ENCODE measurements at places on chromosomes 6 and 20. TPM values are rescaled to one million over a fixed set of nuclear protein-coding genes. Genes with fewer than 3 reads are reported as not detected.

DNA sequence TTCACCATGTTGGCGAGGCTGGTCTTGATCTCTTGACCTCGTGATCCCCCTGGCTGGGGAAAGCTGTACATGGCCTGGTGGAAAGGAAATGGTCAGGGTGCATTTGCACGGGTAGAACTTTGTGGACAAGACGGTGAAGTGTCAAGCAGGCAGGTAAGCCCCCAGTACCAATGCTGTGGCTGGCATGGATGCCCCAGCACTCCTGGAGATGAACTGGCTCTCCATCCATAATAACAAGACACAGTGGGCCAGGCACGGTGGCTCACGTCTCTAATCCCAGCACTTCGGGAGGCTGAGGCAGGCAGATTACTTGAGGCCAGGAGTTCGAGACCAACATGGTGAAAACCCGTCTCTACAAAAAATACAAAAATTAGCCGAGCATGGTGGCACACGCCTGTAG lies 37.3 kb upstream of the TMEM181 start:
- H3K4me3 ChIP-seq, result no peak overlapping the region
- H3K4me1 ChIP-seq, result peaks cover 9% of the 10 kb centered on the region
- H3K27ac ChIP-seq, result no peak overlapping the region
- no peaks in the 10 kb centered on the region for H3K36me3 ChIP-seq
- no peaks in the 10 kb centered on the region for H3K27me3 ChIP-seq

EYS gene
- total RNA-seq, result not detected

CFAP206 gene
- total RNA-seq, result 2.3 TPM

GRCh38 chr6:37432590-37432915 lies 468 bp upstream of the CMTR1 start:
- no peak for DNase-seq
- H3K4me3 ChIP-seq, result peak overlapping the region; percentile 90
- peak overlapping the region; percentile 91 for H3K27ac ChIP-seq
- H3K4me1 ChIP-seq, result peaks cover 16% of the 10 kb centered on the region
- peaks cover 20% of the 10 kb centered on the region for H3K36me3 ChIP-seq

GTPBP2 gene
- total RNA-seq, result 85.0 TPM

DNA sequence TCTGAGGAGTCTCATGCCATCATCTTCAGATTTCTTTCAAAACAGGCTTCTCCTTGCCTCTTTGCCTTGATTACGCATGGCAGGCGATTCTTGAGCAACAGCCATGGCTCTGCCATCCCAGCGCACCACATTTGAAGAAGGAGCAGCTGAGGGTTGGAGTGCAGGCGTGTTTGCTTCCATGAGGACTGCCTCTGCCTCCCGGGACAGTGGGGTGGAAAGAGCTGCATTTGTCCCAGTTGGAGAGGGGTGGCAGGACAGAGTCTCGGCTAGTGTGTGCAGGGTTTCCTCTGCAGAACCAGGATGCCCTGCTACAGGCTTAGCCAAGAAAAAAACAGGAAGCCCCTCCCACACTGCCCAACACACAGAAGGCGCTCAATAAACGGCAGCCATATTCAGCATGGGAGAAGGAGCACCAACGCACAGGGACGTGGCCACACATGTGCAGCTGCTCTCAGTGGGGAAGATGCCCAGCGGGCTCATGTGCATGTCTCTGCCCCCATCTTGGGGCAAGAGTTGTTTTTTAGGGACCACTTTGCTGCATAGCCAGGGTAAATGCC lies 36.6 kb downstream of the IRF4 start:
- no peaks in the 10 kb centered on the region for H3K4me1 ChIP-seq
- no peak overlapping the region for H3K4me3 ChIP-seq
- H3K27ac ChIP-seq, result no peak overlapping the region
- H3K36me3 ChIP-seq, result no peaks in the 10 kb centered on the region
- DNase-seq, result no peak
- no peaks in the 10 kb centered on the region for H3K27me3 ChIP-seq

DNA sequence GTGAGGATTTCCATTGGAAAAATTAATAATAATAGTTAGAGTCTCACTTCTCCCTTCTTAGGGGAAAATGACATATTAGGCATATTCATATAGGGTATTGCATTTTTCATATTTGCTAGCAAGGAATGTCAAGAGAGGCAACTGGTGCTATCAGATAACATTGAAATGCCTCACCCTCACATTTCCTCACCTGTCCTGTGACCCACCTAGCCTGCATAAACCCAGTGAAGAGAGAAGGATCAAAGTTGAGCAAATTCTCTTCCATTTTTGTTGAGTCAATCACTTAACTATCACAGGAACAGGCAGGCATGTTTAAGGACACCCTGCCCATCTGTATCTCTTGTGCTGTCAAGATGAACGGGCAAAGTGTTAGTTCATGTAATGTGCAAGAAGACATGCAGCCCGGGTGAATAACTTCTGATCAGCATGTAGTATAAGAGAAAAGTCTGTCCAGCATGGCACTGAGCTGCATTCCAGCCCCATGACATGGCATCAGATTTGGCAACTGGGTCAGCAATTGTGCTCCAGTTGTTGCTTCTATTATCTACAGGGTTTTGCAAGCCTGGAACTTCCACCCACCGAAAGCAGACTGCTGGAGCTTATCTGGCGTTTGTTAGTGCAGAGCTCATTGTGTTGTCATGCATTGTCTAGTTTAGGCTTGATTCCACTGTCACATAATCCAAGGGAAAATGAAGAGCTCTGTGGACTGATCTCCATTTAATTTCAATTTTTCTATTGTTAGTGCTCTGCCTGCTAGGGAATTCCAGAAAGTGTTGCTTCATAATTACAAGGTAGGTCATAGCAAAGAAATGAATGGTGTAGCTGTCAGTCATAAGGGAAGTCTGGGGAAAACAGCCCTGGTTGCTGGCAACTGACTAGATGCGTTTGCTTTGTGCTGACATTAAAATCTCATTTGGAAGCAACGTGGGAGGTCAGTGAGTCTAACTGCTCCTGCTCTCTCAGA lies 138.4 kb upstream of the TNFAIP3 start:
- H3K4me3 ChIP-seq, result no peak overlapping the region
- H3K27ac ChIP-seq, result no peak overlapping the region
- DNase-seq, result peak; percentile 39
- H3K36me3 ChIP-seq, result no peaks in the 10 kb centered on the region
- no peaks in the 10 kb centered on the region for H3K27me3 ChIP-seq
- peaks cover 17% of the 10 kb centered on the region for H3K4me1 ChIP-seq

DNA sequence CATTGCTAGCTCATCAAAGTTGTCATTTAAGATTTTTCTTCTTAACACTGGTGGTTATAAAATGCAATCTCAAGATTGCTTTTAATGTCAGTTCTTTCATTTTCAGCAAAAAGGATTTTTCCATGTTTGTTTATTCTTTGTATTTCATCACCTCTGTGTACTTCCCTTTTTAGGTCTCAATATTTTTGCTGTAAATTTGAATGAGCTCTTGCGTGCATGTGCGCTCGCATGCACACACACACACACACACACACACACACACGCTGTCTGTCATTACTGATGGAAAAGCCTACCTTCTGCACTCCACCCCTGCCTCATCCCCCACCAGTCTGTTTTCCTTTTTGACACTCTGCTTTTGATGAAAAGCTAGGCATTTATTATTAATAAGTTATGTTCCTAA lies 85.3 kb upstream of the FYN start:
- H3K27me3 ChIP-seq, result no peaks in the 10 kb centered on the region
- DNase-seq, result no peak
- no peak overlapping the region for H3K4me3 ChIP-seq
- H3K27ac ChIP-seq, result no peak overlapping the region
- no peaks in the 10 kb centered on the region for H3K36me3 ChIP-seq

DNA sequence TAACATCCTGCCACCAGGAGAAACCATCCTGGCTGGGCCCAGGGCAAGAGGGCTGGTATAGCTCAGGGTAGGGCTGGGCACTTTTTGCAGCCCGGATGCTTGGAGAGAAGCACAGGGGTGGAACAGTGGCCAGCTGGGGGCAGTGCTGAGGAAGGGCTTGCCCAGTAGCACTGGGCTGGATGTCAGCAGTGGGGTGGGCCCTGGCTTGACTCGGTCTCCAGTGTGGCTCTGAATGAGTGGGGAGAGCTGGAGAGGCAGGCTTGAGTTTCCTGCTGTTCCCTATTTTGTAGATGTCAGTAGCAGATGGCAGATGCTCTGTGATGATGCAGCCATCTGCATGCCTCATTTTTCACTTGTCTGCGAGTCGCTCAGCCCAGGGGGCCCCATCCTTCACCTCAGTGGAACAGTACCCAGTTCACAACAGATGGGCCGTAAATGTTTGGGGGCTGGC lies 56.3 kb upstream of the TULP1 start:
- no peaks in the 10 kb centered on the region for H3K4me1 ChIP-seq
- H3K36me3 ChIP-seq, result peaks cover 20% of the 10 kb centered on the region
- no peak overlapping the region for H3K4me3 ChIP-seq

DNA sequence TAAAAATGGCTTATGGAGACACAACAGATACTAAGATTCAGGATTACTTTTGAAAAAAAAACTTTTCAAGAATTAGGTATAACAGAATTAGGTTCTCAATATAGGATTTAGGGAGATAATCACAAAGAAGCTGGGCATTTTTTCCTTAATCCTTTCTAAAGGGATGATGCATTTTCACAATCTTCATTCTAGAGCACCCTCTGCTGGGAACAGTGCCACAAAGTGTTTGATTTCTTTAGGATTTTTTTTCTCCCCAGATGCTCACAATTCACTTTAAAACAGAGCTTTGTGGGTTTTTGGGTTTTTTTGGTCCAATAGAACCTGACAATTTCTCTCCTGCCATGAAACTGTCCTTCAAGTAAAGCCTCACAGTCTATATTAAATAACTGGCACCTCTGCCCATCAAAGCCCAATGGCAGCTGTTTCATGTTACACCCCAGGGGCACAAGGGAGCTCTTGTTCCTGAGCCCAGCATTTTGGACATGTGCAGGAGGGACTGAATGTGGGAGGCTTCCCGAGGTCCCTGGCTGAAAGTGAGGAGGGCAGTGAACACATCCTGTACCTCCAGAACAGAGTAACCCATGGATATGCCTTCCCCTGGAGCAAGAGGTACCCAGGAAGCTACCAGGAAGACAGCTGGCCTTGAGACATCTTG lies 39.7 kb downstream of the PREP start:
- DNase-seq, result no peak
- H3K4me3 ChIP-seq, result no peak overlapping the region
- H3K36me3 ChIP-seq, result no peaks in the 10 kb centered on the region
- H3K27me3 ChIP-seq, result no peaks in the 10 kb centered on the region
- H3K27ac ChIP-seq, result no peak overlapping the region
- peaks cover 6% of the 10 kb centered on the region for H3K4me1 ChIP-seq

ZC2HC1B gene
- total RNA-seq, result not detected

DNA sequence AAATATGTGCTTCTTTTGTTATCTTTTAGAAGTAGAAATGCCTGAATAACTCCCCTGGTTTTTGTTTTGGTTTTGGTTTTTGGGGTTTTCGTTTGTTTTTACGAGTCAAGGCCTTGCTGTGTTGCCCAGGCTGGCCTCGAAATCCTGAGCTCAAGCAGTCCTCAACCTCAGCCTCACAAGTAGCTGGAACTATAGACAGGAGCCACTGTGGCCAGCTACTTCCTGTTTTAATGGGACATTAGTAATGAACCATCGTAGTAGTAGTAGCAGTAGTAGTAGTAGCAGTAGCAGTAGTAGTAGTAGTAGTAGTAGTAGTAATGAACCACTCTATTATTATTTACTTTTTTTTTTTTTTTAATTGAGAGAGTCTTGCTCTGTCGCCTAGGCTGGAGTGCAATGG lies 66.0 kb downstream of the UBR2 start:
- H3K27me3 ChIP-seq, result no peaks in the 10 kb centered on the region
- H3K4me1 ChIP-seq, result no peaks in the 10 kb centered on the region
- no peak overlapping the region for H3K27ac ChIP-seq
- DNase-seq, result no peak
- H3K36me3 ChIP-seq, result peaks cover 31% of the 10 kb centered on the region

CYP24A1 gene
- 0.61 TPM for total RNA-seq

HFE gene
- total RNA-seq, result 11.2 TPM

DNA sequence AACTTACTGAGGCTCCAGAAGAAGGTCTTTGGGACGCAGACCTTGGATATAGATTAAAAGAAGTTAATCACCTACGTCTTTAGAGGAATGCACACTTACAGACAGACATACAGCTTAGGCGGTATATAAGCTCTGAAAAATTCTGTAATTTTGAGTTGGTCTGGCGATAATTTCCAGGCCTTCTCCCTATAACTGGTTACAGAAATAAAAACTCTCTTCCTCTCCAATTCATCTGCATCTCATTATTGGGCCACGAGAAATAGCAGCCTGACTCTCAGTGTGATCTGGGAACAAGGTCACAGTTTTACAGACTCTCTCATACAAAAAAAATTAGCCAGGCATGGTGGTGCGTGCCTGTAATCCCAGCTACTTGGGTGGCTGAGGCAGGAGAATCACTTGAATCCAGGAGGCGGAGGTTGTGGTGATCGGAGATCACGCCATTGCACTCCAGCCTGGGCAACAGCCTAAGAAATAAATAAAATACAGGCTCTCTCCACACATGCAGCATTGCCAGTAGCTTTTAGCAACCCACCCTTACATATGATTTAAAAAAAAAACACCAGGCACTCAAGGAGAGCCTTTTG lies 4.7 kb downstream of the ZBTB24 start:
- H3K36me3 ChIP-seq, result peaks cover 33% of the 10 kb centered on the region
- peaks cover 63% of the 10 kb centered on the region for H3K4me1 ChIP-seq
- no peak for DNase-seq
- no peak overlapping the region for H3K4me3 ChIP-seq
- no peak overlapping the region for H3K27ac ChIP-seq

DNA sequence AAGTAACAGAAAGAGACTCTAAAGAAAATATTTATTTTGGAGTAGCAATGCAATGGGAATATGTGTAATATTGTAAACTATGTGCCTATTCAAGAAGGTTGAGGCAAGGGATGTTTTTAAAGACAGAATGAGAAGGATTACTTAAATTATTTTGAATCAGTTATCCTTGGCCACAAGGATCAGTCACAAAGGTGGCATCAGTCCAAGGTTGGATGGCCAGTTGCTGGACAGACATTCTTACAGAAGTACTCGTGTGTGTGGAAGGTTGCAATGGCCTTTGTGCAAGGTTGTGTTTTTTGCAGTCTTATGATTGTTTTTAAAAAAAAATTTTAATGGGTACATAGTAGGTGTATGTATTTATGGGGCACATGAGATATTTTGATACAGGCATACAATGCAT lies 2.0 kb downstream of the QRSL1 start:
- DNase-seq, result no peak
- peaks cover 19% of the 10 kb centered on the region for H3K4me1 ChIP-seq
- no peak overlapping the region for H3K27ac ChIP-seq
- H3K4me3 ChIP-seq, result no peak overlapping the region

All from upper lobe of left lung (tissue), 6 donors.